Stimulated activated CD4-positive, alpha-beta T cell treated with anti-CD3 and anti-CD28 coated beads, Interleukin-4, amount 100 ng/mL, for 48 hours (primary cell): ENCODE measurements at places on chromosomes 4 and X.

- no peak for DNase-seq
These were observed 50.2 kb upstream of the SPRY1 start for GRCh38 chr4:123346330-123346940.

DNA sequence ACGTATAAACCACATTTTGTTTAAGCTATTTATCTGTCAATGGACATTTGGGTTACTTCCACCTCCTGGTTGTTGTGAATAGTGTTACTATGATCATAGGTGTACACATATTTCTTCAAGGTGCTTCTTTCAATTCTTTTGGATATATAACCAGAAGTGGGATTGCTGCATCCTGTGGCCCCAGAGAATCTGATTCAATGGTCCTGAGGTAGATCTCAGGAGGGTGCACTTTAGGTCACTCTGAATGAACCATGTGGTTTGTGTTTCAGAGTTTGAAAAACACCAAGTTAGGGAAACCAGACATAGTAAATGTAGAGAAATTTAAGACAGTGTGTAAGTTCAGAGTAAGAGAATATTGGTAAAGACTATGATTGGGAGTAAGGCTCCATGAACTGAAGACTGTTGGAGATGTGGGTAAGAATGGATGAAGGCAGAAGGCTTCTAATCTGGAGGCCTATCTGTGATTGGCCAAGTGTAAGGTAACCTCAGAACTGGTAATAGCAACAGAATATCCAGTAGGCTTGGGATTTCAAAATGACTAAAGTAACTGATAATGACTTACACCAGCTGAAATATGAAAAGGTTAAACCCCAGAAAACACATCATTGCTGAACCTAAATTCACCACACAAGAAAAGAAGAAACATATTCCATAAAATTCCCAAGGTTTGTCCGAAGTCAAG, 236.9 kb downstream of the CAMK2D start:
- DNase-seq, result no peak

DNA sequence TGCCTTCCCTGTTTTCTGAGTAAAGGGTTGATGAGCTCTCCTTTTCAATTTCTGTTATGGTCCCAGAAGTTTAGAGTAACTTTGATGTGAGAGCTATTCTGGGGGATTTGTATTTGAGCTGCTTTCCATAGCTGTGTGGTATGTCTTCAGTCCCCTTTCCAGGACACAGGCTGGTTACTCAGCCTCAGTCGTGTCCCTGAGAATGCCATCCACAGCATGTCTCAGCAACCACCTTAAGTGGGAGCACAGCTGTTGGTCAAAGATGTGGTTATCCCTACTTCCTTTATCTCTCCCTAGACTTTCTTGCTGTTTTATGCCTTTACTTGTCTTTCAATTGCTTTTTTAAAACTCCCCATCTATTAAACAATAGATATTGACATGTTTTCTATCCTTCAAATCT, 37.8 kb downstream of the RNF175 start:
- DNase-seq, result no peak

DNA sequence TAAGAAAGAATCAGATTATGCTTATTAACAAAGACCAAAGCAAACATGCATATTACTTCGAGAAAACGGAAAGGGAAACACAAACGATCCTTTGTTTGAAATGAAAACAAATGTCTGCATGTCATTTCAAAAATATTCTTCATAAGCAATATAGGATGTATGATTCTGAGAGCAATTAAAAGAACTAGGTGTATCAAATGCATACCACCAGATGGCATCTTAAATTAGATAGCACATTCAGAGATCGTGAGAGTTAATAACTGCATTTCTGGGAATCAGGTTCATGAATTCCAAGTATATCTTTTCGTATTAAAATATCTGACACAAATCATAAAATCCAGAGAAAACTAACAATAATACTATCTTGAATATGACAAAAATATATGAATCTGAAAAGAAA, 159.5 kb downstream of the PPP3CA start:
- no peak for DNase-seq

DNA sequence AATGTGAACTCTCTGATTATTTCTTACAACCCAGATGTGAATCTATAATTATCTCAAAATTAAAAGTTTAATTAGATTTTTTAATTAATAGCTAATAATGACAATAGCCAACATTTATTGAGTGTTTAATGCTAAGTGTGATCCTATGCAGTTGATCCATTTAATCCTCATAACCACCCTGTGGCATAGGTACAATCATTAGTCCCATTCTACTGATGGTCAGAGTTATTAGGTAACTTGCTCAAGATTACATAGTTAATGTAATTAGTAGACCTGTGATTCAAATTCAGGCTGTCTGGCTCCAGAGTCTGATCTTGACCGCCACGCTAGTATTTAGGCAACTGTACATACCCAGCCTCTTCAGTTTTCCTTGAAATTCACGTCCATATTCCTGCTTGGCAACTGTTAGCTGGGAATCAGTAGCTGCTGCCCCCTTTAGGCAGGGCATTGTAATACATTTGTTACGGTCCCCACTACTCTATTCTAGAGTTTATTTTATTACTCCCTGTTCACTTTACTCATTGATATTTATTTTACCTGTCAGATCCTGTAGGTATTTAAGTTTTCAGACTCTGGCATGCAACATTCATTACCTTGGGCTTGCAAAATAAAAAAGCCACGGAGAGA, 20.6 kb upstream of the TEC start:
- DNase-seq, result no peak

- DNase-seq, result no peak
These were observed 90.5 kb upstream of the CD99 start for GRCh38 chrX:2600564-2600963.

GRCh38 chrX:7091923-7092322, 55.6 kb upstream of the STS start:
- no peak for DNase-seq

DNA sequence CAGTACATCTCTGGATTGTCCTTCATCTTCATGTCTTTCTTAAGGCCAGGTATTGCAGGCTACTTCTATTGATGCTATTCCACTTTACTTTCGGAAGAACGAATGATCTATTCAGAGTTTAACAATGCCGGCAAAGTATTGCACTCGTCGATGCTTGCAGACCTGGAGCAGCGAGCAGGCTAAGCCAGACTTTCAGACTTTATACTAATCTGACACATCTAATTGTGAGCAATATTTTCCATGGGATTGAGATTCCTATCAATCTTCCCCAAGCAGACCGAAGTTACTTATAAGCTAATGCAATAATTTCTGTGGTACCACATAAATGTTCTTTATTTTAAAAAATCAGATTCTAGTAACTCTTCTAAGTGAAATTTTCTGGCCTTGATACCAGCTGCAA, 1.6 kb downstream of the EMCN start:
- no peak for DNase-seq

DNA sequence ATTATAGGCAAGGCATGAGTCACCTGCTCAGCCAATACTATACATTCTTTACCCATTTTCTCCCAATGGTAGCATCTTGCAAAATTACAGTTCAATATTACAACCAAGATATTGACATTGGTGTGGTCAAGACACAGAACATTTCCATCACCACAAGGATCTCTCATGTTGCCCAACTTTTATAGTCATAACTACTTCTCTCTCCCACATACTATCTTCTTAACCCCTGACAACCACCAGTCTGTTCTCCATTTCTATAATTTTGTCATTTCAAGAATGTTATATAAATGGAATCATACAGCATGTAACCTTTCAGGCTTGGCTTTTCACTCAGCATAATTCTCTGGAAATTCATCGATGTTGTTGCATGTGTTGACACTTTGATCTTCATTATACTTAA, 144.9 kb downstream of the ENOX2 start:
- DNase-seq, result no peak

DNA sequence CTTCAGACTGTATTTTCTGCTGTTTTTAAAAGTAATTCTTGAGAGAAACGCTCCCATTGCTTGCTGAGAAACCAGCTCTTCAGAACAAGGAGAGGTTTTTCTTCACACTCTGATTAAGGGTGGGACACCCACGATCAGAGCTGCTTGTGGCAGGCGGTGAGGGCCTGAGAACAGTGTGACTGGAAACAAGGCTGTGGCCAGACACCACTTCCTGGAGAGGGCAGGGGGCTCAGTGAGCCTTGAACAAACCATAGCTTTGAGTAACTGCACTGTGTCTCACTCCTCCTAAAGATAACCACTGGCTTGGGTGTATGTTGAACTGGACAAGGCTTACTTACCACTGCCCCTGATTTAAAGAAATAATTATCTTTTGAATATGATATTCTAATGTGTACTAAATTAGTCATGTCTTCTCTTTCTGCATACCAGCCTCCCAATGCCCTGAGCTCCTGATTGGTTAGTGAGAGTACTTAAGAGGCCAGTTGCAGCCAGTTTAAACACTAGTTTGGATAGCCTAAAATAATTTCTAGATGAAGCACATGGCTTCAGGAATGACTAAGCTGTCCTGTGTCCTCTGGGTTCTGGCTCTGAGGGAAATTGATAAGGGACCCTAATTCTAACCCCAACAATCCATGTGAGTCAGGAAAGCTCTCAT, 3.7 kb upstream of the GPR82 start:
- no peak for DNase-seq

DNA sequence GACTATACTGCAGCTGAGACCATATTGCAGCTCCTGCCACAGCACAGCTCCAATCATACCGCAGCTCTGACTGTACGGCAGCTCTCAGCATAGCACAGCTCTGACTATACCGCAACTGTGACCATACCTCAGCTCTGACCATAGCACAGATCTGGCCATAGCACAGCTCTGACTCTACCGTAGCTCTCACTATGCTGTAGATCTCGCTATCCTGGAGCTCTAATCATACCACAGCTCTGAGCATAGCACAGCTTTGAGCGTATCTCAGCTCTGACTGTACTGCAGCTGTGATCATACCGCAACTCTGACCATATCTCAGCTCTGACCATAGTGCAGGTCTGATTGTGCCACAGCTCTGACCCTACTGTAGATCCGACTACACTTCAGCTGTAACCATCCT, 139.2 kb downstream of the ASMT start:
- no peak for DNase-seq

DNA sequence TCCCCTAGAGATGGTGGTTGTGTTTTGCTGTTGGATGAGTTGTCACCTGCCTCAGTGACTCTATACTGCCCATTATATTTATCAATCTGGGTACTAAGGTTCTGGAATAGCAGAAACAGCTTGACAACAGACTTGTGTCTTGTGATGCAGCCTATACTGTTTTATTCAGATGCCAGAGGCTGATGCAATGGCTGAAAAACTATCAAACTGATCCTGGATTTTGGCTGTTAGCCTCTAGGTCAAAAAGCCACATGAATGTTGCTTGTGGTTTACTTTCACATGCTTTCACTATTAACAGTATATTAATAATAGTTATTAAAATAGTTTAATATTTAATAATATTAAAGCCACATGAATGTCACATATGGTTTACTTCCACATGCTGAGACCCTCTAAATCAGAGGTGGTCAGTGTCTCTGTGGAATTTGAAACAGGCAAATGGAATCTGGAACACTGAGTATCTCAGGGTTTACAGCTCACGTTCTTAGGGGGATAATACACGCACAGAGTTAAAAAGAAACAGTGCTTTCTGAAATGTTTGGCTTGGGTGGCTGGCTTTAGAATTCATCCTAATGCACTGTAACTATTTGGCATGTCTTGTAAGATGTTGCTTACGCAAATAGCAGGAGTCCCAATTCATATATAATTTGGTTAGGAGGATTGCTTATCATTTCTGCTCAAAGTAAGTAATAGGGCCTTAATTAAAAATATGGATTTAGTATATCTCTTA, 82.5 kb upstream of the LCORL start:
- no peak for DNase-seq

- no peak for DNase-seq
These were observed 128.5 kb downstream of the LARP7 start for GRCh38 chr4:112765317-112765974.

DNA sequence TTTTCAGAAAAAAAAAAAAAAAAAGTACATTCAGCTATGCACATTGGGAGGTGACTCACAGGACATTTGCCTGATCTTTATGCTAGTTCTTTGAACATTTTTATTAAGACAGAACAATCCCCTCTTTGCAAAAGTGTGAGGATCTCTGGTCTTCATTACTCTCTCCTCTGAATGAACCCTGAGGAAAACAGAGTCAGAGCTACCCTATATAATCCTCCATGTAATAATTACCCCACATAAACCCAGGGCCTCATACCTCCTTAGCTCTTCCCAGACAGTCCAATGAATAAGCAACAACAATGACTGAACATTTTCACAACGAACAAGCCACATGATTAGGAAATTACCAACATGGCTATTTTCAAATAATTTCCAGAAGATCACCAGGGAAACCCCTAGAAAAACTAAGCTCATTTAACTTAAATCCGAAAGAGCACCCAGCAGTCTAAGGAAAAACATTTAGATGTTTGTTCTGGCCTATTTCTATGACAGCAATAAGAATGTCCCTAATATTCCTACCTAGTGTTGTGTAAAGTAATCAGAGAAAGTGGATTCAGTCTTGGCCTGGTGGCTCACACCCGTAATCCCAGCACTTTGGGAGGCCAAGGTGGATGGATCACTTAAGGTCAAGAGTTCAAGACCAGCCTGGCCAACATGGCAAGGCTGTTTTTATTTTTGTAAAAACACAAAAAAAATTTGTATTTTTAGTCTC, 37.8 kb downstream of the TBC1D9 start:
- DNase-seq, result no peak

DNA sequence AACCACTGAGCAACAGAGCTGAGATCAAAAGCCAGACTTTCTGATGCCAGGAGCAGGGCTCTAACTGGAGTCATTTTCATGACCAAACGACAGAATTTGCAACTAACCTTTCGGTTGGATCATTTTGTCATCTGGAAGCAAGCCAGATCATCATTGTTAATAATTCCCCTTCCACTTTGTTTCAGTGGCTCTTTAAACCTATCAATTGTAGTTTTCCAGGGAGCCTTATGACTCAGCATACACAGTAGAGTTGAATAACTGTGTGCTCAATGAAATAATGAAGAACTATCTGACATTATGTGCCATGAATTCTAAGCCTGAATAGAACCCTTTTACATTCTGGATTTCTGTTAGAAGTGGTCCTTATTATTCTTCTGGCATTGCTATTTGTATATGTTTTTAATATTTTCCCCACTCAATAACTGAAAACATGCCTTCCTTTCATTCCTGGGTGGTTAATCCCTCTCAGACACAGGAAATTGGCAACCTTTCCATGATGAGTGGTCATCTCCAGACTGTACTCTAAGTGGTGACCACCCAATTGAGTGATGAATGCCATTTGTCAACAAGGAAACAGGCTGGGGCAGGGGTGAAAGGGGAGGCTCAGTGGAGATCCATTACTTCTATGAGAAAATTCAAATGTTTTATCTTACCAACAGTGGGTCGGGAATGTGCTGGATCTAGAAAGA, 431.8 kb downstream of the BCOR start:
- DNase-seq, result no peak

DNA sequence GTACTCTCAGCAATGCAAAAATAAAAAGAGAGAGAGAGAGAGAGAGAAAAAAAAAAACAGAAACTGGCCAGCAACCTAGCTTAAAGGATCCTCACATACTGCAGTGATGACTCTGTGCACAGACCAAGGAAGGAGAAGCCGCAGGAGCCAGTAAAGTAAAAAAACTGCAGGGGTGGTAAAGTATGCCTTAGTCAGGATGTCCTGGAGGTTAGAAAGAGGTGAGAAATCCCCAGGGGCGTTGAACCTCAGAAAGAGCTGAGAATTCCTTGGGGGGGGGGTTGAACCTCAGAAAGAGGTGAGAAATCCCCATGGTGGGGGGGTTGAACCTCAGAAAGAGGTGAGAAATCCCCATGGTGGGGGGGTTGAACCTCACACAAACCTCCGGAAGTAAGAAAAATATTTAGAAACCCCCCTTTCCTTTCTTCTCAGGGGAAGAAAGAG, 48.0 kb downstream of the MAGEA9 start:
- no peak for DNase-seq

- DNase-seq, result no peak
These were observed 453.9 kb upstream of the ZFP42 start for GRCh38 chr4:187541666-187542065.
